ENCODE measurements at places on chromosomes 4 and X.

DNA sequence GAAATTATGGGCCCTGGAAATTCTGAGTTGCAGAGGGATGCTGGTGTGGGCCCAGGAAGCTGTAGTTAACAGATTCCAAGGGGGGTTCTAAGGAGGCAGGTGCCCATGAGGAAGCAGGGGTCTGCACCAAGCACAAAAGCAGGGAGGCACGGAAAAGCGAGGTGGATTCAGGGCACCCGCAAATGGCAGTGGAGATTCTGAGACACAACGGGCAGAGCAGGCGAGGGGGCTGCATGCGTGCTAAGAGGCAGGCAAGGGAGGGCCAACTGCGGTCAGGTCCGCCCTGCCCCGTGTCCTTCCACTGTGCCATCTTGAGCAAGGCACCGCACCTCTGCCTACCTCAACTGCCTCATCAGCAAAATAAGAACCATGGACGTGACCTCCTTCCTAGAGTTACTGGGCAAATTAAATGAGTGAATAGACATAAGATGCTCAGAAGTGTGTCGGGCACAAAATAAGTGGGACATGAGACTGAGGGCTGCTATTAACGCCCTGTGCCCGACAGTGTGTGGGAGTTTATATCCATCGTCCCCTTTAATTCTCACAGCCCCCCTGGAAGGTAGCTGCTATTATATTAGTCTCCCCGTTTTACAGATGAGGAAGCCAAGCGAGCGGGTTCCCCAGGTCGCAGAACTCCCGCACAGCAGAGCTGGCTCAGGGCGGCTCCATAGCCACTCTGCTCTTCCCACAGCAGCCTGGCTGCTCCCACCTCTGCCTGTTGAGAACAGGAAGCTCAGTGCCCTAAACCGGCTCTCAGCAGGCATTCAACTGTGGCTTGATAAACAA, 67.6 kb downstream of the PPP2R2C start:
- H3K4me1 ChIP-seq, result no peaks in the 10 kb centered on the region
- DNase-seq, result no peak
- H3K36me3 ChIP-seq, result no peaks in the 10 kb centered on the region

DNA sequence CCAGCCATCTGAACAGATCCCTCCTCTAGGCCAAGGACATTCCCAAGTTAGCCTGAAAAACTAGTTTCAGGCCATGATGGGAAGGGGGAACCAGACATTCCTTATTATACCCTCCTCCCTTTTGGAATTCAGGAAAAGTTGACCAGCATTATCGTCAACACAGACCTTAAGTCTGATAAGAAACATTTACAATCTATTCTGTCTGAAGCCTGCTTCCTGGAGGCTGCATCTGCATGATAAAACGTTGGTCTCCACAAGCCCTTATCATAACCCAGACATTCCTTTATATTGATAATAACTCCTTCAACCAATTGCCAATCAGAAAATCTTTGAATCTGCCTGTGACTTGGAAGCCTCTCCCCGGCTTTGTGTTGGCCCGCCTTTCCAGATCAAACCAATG, 44.3 kb downstream of the EFHC2 start:
- H3K36me3 ChIP-seq, result no peaks in the 10 kb centered on the region
- H3K27ac ChIP-seq, result no peak overlapping the region
- H3K27me3 ChIP-seq, result no peaks in the 10 kb centered on the region
- no peak for DNase-seq
- no peak overlapping the region for H3K4me3 ChIP-seq

GRCh38 chrX:48784726-48785125, 1.7 kb upstream of the GATA1 start:
- no peak overlapping the region for H3K27ac ChIP-seq
- no peaks in the 10 kb centered on the region for H3K27me3 ChIP-seq
- no peak overlapping the region for H3K4me3 ChIP-seq
- no peaks in the 10 kb centered on the region for H3K36me3 ChIP-seq
- DNase-seq, result no peak

DNA sequence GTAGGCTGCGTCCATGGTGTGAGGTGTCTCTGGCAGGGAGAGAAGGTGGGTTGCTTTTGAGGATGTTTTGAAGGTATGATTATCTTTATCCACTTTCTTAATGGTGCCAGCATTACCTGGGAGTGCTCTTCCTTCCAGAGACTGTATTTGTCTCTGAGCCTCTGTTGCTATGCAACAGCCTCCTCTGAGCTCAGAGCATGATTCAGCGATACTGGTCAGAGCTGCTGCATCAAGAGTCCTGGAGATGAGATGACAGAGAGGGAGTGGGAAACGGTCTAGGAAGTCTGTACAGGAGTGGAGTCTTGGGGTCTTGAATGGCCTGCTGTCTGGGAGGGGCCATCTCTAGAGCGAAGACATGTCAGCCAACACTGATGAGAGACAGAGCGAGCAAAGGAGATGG, 104.4 kb upstream of the RAB40AL start:
- no peaks in the 10 kb centered on the region for H3K36me3 ChIP-seq
- 0 out of 2 replicates have a peak overlapping the region, but pooled peaks have one; percentile 32 for H3K4me3 ChIP-seq
- no peaks in the 10 kb centered on the region for H3K27me3 ChIP-seq
- peak; percentile 85 for DNase-seq

GRCh38 chr4:79232540-79232939, 93.3 kb downstream of the NAA11 start:
- H3K27me3 ChIP-seq, result no peaks in the 10 kb centered on the region
- H3K36me3 ChIP-seq, result no peaks in the 10 kb centered on the region
- H3K4me1 ChIP-seq, result no peaks in the 10 kb centered on the region
- DNase-seq, result no peak
- no peak overlapping the region for H3K4me3 ChIP-seq
- H3K27ac ChIP-seq, result no peak overlapping the region

- no peaks in the 10 kb centered on the region for H3K36me3 ChIP-seq
- H3K4me3 ChIP-seq, result no peak overlapping the region
- no peak for DNase-seq
Measured at GRCh38 chr4:87575408-87575807, 32.9 kb upstream of the DSPP start.

All from GM23248 (cell line).